Right lung (tissue), 10 donors: ENCODE measurements at places on chromosomes 3 and 15. TPM values are rescaled to one million over a fixed set of nuclear protein-coding genes. Genes with fewer than 3 reads are reported as not detected.

The CYP1A1 gene
- polyA plus RNA-seq = 0.26 TPM

DNA sequence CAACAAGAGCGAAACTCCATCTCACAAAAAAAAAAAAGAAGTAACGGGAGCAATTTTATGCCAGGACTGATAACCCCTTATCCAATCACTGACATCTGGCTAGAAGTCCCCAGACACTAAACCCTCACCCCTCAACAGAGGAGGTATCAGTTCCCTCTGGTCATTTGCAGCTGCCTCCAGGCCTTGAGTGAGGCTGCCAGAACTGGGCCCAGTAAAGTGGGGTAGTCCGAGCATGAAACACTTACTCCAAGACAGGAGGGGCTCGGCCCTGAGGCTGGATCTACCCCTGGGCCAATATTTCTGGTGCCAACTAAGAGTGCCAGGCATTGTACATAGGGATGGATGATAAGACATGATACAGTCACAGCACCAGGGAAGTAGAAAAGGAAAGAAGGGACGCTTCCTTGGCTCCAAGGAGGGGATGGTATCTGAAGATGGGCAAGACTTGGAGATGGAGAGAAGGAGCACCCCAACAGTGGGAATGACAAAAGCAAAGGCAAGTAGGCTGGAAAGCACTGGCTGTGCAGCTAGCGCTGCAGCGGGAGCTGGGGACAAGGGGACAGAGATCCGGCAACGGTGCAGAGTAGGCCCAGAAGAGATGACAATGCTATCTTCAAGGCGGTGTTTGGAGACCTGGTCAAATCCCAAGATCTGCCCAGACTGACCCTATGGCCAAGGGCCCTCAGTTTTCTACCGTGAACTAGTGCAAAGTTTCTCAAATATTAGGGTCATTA is 2.2 kb downstream of the XXYLT1 start:
- DNase-seq = no peak

GRCh38 chr15:101316529-101316928 is 21.5 kb upstream of the SNRPA1 start:
- no peak for DNase-seq

- no peak for DNase-seq
Observed at GRCh38 chr3:264394-265156, 68.0 kb downstream of the CHL1 start.

GRCh38 chr3:137694836-137695235 is 69.3 kb upstream of the SOX14 start:
- DNase-seq = no peak

The SEMA3B gene
- 14.9 TPM for polyA plus RNA-seq

DNA sequence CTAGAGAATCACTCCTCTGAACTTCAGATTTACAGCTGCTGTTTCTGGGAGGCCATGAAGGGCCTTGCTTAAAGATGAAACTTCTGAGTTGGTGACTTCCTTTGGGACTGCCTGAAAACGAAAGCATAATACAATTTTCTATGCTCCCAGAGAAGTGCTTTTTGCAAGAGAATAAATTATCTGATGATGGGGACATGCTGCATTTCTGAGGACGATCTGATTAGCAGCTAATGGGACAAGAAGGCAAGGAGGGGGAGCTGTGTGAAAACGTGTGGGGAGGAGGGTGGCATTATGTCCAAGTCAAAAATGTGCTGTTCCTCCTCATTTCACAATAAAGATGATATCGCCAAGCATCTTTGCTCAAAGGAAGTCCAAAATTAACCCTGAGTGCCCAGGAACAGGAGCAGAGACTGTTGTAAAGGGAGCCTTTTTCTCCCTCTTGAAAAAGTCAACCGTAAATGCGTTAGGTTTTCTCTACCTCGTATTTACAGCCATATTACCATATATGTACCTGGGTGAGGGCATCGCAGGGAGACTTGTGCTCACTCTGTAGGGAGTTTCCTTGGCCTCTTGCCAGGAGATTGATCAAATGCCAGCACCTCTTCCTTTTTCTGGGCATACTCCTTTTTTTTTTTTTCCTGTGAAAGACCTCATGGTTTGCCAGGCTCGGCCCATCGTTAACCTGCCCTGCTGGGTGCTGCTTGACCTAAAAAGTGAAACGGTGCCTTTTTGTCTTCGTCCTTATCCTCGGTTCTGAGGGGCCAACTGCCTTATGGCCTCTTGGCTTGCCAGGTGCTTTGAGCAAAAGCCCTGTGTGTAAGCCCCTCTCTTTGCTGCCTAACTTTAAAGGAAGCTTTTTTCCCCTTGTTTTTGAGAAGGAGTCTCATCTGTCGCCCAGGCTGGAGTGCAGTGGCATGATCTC is 11.5 kb downstream of the ITPR1 start:
- peak; percentile 75 for DNase-seq

- no peak for DNase-seq
Observed at GRCh38 chr3:66413151-66413751, 87.6 kb downstream of the LRIG1 start.

- no peak for DNase-seq
Observed at GRCh38 chr3:11764931-11765363, 81.7 kb downstream of the TAMM41 start.

GRCh38 chr3:194487289-194488054 is 670 bp upstream of the ATP13A3 start:
- no peak for DNase-seq

GRCh38 chr15:83747050-83747717 is 93.3 kb downstream of the ADAMTSL3 start:
- peak; percentile 47 for DNase-seq

DNA sequence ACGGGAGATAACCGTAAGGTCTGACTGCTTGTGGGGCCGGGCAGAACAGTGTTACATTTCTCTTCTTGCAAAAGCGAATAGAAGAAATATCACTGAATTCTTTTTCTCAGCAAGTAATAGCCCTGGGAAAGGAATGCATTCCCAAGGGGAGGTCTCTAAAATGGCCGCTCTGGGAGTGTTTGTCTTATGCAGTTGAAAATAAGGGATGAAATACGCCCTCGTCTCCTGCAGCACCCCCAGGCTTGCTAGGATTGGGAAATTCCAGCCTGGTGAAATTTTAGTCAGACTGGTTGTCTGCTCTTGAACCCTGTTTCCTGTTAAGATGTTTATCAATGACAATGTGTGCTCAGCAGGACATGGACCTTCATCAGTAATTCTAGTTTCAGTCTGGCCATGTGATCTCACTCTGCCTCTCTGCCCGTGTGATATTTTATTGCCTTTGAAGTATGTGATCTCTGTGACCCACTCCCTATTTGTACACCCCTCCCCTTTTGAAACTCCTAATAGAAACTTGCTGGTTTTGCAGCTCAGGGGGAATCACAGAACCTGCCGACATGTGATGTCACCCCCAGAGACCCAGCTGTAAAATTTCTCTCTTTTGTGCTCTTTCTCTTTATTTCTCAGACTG is 715.6 kb downstream of the ROBO1 start:
- no peak for DNase-seq

The STARD9 gene
- polyA plus RNA-seq = 16.9 TPM

- DNase-seq = no peak
Observed at GRCh38 chr3:46298871-46299607, 54.9 kb upstream of the CCR2 start.

DNA sequence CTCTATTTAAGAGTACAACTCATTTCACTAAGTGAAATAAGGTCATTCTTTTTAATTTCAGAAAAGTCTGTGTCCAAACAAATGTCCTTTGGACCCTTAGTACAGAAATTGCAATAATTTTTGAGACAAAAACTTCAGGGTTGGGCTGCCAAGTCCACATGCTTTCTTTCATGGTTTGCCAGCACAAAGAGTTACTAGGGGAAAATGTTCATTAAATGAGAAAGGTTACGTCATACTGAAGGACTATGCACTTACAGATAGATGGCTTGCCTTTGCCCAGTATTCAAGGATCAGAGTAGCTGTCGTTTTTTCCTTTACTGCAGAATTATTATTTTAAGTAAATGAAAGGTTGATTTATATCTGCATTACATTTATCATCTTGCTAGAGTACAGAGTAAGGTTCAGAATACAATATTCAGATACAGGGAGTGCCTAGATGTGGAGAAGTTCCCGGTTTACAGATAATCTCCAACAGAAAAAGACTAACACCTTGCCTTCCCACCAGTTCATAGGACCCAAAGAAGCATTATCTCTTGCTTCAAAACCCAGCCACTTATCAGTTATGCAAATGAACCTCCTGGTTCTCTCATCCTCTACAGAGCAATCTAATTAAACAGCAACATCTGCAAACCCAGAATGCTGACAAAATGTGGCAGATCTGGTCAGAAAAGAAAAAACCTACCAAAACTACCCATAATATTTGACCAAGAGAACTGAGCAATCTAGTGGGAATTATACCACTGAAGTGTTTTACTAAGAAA is 179.3 kb downstream of the FRMD5 start:
- DNase-seq = peak; percentile 33

- no peak for DNase-seq
Observed at GRCh38 chr3:138303474-138303873, 26.2 kb downstream of the NME9 start.

DNA sequence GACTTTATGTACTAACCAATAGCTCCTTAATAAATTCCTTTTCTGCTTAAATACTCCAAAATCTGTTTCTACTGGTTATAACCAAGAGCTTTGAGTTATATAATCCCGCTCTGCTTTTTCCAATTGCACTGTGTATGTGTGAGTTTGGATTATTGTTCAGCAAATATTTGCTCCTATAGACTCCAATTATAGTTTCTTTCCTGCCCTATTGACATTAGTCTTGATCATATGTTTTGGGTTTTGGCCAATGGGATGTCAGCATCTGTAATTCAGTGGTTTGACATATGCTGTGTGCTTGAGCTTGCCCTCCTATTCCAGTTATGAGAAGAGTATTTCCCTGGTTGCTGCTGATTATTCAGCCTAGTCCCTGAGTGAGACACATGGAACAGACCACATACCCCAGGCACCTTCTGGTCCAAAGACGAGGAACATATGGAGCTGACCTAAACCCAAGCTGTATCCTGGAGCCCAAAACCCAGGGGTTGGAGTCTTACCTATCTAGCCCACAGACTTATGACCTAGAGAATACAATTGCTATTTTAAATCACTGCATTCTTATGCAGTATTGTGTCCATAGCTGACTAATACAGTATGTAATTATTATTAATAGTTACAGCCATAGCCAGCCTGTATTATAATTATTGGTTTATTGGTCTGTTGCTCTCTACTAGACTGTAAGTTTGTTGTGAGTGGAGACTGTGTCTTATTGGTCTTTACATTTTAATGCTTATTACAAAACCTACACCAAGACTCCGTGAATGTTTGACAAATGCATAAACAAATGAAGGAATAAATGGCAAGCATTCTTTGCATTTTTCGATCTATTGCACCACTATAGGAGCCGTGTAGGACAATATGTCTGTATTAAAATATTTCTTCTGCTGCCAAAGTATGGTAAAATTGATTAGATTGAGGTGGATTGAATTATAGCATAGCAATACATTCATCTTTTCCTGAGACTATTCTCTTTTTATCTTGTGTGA is 11.7 kb upstream of the ZNF280D start:
- no peak for DNase-seq

DNA sequence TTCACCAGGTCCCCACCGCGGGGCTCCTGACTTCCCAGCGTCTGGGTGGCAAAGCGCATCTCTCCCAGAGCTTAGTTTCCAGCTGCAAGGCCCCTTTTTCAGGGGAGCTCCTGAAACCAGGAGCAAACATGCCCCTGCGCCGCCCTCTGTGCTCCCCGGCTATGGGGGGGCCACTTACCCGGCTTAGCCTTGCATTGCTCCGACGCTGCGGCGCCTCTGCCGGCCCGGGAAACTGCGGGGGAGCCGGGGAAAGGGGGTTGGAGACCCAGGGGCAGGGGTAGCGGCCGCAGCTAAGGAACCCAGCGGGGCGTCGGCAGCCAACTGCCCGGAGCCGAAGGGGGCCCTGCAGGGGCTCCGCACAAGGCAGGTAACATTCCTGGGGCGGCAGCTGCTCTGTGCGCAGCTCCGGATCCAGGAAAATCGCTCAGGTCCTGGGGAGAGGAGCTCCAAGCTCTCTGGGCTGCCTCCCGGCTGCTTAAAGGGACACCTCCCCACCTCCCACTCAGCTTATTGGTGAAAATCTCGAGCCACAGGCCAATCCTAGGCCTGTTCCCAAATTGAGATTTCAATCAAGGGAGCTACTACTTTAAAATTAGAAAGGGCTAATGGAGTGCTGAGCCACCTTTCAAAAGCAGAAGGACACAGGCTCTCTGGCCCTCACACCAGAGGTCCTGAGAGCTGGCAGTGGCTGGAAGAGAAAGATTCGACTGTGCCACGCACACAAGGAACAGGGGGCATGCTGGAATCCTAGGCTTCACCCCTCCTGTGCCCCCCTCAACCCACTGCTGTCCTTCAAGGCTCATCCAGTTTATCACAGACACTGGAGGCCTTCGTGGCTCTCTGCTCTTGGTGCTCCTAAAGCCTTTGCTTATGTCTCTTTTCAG is 42.7 kb upstream of the PRICKLE2 start:
- DNase-seq = peak; percentile 74

DNA sequence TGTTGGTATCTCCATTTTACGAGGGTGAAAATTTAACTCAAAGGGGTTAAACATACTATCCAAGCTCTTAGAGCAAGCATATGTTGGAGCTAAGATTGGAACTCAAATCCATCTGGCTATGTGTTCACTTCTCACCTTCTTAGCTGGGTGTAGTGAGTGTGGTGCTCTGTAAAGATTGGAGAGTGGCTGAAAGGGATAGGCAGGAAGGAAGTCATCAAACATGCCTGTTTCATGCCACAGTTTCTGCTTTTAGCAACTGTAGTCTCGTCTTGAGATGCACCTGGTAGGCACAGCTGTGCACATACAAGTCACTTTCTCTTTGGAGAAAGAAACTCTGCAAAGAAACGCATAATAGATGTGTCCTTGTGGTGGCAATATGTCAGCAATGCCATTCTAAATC is 189.1 kb upstream of the MDFIC2 start:
- DNase-seq = no peak

The HYAL1 gene
- polyA plus RNA-seq = 2.2 TPM

GRCh38 chr3:38141952-38142273 is 3.5 kb downstream of the MYD88 start:
- no peak for DNase-seq

- DNase-seq = no peak
Observed at GRCh38 chr3:37571269-37571668, 290.4 kb upstream of the CTDSPL start.

The NMNAT3 gene
- polyA plus RNA-seq = 5.8 TPM

DNA sequence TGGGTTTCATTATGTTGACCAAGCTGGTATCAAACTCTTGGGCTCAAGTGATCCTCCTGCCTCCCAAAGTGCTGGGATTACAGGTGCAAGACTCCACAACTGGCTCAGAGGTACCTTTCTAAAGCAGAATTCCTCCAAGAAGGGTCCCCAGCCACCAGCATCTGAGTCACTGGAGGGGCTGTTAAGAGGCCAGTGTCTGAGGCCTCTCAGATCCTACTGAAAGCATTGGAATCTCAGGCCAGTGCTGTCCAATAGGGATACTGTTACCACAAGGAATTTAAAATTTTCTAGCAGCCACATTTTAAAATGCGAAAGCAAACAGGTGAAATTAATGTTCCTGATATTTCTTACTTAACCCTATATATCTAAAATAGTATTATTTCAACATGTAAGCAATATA is 1.3 kb downstream of the CAV3 start:
- DNase-seq = no peak

The IL17RD gene
- 9.3 TPM for polyA plus RNA-seq

The CCRL2 gene
- polyA plus RNA-seq = 4.1 TPM

- no peak for DNase-seq
Observed at GRCh38 chr15:39192351-39192750, 388.5 kb upstream of the THBS1 start.

The TMEM212 gene
- polyA plus RNA-seq = 0.80 TPM

The MYLK gene
- 332 TPM for polyA plus RNA-seq
